ENCODE measurements at places on chromosomes 5 and 9.
A peak's percentile ranks its signal among the peaks of the same experiment; 100 is the strongest.

DNA sequence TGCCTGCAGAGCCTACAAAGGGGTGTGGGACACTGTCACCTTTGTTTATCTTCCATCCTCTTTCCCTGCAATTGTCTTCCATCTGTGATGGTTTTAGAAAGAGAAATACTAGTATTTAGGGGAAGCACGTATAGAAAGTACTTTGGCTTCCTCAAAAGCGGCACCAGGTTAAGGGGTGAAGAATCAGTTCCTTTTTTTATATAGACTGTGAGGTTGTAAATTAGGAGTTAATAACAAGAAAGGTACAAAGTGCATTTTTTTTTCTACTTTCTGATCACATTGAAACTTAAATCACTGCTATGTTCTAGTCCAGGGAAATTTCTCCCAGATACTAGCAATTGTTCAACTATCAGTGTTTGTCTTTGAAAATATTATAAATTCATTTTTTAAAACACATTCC, 219.3 kb downstream of the CEMIP2 start:
- no peak for DNase-seq

DNA sequence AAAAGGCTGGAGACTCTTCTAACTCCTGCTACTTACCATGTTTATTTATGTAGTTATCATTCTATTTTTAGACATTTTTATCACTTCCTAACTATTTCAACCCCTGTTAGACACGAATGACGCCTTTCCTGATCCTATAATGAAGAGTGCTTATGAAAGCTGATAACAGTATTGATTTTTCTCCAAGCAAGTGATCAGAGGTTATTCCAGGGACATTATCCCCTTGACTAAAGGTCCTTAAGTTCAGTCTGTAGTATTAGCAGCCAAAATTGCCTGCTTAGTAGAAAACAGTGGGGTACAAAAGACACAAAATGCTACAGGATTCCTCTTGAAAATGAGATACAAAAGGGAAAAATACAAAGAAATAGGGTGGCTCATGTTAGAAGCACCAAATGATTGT, 235.6 kb downstream of the DNAH5 start:
- DNase-seq, result no peak

- no peak for DNase-seq
These were observed 54.4 kb downstream of the ZNF474 start for GRCh38 chr5:122183788-122184170.

DNA sequence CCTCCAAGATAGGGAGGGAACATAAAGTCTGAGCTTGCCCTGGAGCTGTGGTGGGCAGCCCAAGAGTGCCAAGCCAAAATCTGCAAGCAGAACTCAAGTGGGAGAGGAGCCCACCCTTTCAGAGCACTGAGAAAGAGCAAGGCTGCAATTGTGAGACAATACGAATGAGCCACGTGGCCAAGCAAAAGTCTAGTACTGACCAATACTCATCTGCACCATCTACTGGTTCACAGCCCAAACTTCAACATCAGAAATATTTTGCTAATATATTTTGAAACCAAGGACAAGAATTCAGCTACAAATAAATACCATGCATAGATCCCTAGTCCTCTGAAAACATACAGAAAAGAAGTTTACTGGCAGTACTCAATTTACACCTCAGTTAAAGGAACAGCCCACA, 696.2 kb upstream of the COX7C start:
- peak; percentile 22 for DNase-seq

DNA sequence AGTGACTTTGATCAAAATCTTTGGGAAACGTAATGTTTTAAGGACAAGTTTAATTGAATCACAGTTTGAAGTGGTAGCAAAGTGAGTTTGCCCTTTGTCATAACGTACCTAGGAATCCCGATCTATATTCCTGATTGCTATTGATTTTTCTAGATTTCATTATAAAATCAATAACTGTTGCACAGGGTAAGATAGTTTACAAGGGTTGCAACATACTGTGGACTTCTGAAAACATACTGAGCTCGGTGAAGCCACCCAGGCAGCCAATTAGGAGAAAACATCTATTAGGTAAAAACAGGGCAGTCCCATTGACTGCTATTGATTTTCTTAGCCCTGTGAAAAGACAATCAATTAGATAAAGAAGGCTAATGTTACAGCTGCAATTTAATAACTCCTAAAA, 659.9 kb downstream of the ISL1 start:
- no peak for DNase-seq

GRCh38 chr9:110688329-110688728, 19.7 kb downstream of the MUSK start:
- DNase-seq, result no peak

Data from BE2C (cell line).